ENCODE measurements at places on chromosomes 13 and 19. TPM values are rescaled to one million over a fixed set of nuclear protein-coding genes. Genes with fewer than 3 reads are reported as not detected.

- no peaks in the 10 kb centered on the region for H3K4me1 ChIP-seq
- no peaks in the 10 kb centered on the region for H3K27me3 ChIP-seq
- no peak overlapping the region for H3K27ac ChIP-seq
- no peak overlapping the region for H3K4me3 ChIP-seq
- DNase-seq, result no peak
These were observed 37.0 kb downstream of the ZNF136 start for GRCh38 chr19:12199757-12200419.

DAND5 gene
- 0.11 TPM for total RNA-seq

DNA sequence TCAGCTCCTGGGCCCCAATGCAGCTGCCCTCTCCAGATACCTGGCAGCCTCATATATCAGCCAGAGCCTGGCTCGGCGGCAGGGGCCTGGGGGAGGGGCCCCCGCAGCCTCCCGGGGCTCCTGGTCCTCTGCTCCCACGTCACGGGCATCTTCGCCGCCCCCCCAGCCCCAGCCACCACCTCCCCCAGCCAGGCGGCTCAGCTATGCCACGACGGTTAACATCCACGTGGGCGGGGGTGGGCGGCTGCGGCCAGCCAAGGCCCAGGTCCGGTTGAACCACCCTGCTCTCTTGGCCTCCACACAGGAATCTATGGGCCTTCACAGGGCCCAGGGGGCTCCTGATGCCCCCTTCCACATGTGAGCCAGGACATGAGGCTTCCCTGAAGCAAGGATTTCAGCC, 10.8 kb downstream of the RPS16 start:
- peaks cover 7% of the 10 kb centered on the region for H3K4me1 ChIP-seq
- peaks cover 23% of the 10 kb centered on the region for H3K36me3 ChIP-seq
- H3K27ac ChIP-seq, result no peak overlapping the region

HSPBP1 gene
- 47.4 TPM for total RNA-seq

DNA sequence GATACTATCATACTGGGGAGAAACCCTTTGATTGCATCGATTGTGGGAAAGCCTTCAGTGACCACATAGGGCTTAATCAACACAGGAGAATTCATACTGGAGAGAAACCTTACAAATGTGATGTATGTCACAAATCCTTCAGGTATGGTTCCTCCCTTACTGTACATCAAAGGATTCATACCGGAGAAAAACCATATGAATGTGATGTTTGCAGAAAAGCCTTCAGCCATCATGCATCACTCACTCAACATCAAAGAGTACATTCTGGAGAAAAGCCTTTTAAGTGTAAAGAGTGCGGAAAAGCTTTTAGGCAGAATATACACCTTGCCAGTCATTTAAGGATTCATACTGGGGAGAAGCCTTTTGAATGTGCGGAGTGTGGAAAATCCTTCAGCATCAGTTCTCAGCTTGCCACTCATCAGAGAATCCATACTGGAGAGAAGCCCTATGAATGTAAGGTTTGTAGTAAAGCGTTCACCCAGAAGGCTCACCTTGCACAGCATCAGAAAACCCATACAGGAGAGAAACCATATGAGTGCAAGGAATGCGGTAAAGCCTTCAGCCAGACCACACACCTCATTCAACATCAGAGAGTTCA, 12.9 kb upstream of the ZNF470 start:
- H3K36me3 ChIP-seq, result peaks cover 52% of the 10 kb centered on the region
- H3K4me3 ChIP-seq, result no peak overlapping the region
- no peak for DNase-seq

ZNF415 gene
- 10.3 TPM for total RNA-seq

DIAPH3 gene
- total RNA-seq, result 23.1 TPM

OVOL3 gene
- not detected for total RNA-seq

DNA sequence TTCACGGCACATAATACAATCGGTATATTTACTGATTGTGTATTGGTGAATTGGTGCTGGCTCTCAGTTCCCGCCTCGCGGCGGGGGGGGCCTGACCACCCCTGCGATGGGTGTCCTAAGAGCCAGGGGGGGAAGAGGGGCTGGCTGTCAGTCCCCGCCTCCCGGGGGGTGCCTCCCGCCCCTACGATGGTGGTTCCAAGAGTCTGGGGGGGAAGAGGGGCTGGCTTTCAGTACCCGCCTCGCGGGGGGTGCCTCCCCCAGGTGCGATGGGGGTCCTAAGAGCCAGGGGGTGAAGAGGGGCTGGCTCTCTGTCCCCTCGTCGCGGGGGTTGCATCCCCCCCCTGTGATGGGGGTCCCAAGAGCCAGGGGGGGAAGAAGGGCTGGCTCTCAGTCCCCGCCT, 2321.8 kb upstream of the PCDH20 start:
- no peaks in the 10 kb centered on the region for H3K4me1 ChIP-seq
- no peak overlapping the region for H3K4me3 ChIP-seq
- H3K27me3 ChIP-seq, result no peaks in the 10 kb centered on the region
- DNase-seq, result peak; percentile 10
- no peaks in the 10 kb centered on the region for H3K36me3 ChIP-seq

SBSN gene
- total RNA-seq, result 0.15 TPM

OR7A5 gene
- total RNA-seq, result not detected

ZNF554 gene
- 5.9 TPM for total RNA-seq

DNA sequence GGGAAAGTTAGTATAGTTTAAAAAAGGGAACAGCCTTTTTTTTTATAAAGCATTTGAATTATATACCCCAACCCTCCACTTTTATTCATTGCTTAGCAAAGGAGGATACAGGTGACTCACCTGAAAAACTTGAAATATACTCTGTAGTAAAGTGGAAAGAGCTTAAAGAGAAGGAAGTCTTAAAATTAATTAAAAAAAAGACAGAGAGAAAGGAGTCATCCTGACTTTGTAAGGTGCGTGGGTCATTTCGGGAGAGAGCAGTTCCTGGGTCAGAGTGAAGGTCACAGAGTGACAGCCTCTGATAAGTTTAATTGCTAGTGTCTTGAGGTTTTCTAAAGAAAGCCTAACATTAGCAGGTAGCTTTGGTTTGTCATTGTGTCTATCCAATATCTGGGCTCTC, 310.3 kb downstream of the KLF5 start:
- no peaks in the 10 kb centered on the region for H3K4me1 ChIP-seq
- no peaks in the 10 kb centered on the region for H3K27me3 ChIP-seq
- H3K27ac ChIP-seq, result no peak overlapping the region
- H3K4me3 ChIP-seq, result no peak overlapping the region
- no peaks in the 10 kb centered on the region for H3K36me3 ChIP-seq
- no peak for DNase-seq

CFAP97D2 gene
- total RNA-seq, result not detected

DNA sequence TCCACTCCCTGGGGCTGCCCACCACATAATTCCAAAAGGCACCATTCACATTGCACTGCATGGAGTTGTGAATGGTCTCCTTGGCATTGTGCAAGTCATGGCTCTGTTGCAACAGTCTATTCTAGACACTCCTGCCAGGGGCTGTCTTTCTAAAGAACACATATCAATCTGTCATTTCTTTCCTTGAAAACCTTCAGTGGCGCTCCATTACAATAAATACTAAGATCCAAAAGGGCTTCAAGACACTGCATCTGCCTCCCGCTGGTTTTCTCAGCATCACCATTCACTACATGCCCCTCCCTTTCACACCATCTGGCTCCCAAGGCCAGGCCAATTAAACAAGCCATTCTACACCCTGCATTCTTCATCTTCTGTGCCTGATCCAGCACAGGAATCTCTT, 32.2 kb upstream of the TM9SF2 start:
- H3K36me3 ChIP-seq, result no peaks in the 10 kb centered on the region
- DNase-seq, result no peak
- H3K4me3 ChIP-seq, result no peak overlapping the region
- H3K27ac ChIP-seq, result no peak overlapping the region
- H3K27me3 ChIP-seq, result no peaks in the 10 kb centered on the region
- H3K4me1 ChIP-seq, result no peaks in the 10 kb centered on the region

- H3K27ac ChIP-seq, result no peak overlapping the region
- peaks cover 33% of the 10 kb centered on the region for H3K36me3 ChIP-seq
- no peak for DNase-seq
- no peak overlapping the region for H3K4me3 ChIP-seq
- H3K27me3 ChIP-seq, result no peaks in the 10 kb centered on the region
These were observed 63.1 kb downstream of the COG3 start for GRCh38 chr13:45527699-45528462.

- no peak overlapping the region for H3K4me3 ChIP-seq
- no peaks in the 10 kb centered on the region for H3K36me3 ChIP-seq
- H3K27ac ChIP-seq, result no peak overlapping the region
- peak; percentile 59 for DNase-seq
- no peaks in the 10 kb centered on the region for H3K4me1 ChIP-seq
- H3K27me3 ChIP-seq, result no peaks in the 10 kb centered on the region
These were observed 11.9 kb upstream of the FRY start for GRCh38 chr13:32019612-32020233.

DNA sequence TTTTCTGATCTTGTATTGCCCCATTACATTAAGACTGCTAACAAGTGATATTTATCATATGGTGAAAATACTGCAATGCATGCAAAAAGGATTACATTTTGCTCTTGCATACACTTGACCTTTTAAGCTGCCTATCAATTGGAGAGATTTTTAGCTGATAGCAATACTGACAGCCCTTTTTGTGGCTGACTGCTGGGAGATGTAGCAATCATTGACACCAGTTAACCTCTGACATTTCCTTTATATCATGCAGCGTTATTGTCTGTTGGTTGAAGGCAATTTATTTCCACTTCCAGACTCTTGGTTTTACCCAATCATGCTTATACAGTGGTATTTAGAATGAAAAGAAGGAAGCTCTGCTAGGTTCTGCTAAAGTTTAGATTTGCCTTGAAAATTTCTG, 364.0 kb downstream of the LMO7 start:
- H3K27me3 ChIP-seq, result no peaks in the 10 kb centered on the region
- no peak overlapping the region for H3K4me3 ChIP-seq
- no peak for DNase-seq
- H3K36me3 ChIP-seq, result no peaks in the 10 kb centered on the region
- H3K4me1 ChIP-seq, result no peaks in the 10 kb centered on the region
- no peak overlapping the region for H3K27ac ChIP-seq

GRCh38 chr19:46381346-46381745, 32.0 kb downstream of the CCDC8 start:
- H3K4me3 ChIP-seq, result no peak overlapping the region
- DNase-seq, result no peak
- H3K27ac ChIP-seq, result no peak overlapping the region

GRCh38 chr13:24039621-24040475, 120.7 kb upstream of the SPATA13 start:
- H3K36me3 ChIP-seq, result no peaks in the 10 kb centered on the region
- H3K4me1 ChIP-seq, result peaks cover 2% of the 10 kb centered on the region
- DNase-seq, result no peak
- no peak overlapping the region for H3K27ac ChIP-seq
- H3K4me3 ChIP-seq, result no peak overlapping the region

- no peak for DNase-seq
- no peaks in the 10 kb centered on the region for H3K4me1 ChIP-seq
- peaks cover 86% of the 10 kb centered on the region for H3K36me3 ChIP-seq
- H3K4me3 ChIP-seq, result no peak overlapping the region
- H3K27me3 ChIP-seq, result no peaks in the 10 kb centered on the region
- H3K27ac ChIP-seq, result no peak overlapping the region
These were observed 13.8 kb downstream of the MAP1S start for GRCh38 chr19:17733127-17733526.

DNA sequence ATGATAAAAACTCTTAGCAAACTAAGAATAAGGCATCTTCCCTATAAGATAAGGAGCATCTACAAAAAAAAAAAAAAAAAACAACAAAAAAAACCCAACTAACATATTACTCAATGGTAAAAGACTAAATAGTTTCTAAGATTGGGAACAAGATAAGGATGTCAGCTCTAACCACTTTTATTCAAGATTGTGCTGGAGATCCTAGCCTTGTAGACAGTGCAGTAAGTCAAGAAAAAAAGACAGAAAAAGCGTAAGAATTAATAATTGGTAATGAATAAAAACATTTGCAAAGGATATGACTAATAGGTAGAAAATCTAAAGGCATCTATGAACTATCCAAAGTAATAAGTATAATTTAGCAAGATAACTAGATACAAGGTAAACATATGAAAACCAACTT, 33.0 kb downstream of the ZIC2 start:
- no peaks in the 10 kb centered on the region for H3K27me3 ChIP-seq
- peaks cover 4% of the 10 kb centered on the region for H3K36me3 ChIP-seq
- H3K27ac ChIP-seq, result no peak overlapping the region
- no peaks in the 10 kb centered on the region for H3K4me1 ChIP-seq
- DNase-seq, result no peak
- no peak overlapping the region for H3K4me3 ChIP-seq

DNA sequence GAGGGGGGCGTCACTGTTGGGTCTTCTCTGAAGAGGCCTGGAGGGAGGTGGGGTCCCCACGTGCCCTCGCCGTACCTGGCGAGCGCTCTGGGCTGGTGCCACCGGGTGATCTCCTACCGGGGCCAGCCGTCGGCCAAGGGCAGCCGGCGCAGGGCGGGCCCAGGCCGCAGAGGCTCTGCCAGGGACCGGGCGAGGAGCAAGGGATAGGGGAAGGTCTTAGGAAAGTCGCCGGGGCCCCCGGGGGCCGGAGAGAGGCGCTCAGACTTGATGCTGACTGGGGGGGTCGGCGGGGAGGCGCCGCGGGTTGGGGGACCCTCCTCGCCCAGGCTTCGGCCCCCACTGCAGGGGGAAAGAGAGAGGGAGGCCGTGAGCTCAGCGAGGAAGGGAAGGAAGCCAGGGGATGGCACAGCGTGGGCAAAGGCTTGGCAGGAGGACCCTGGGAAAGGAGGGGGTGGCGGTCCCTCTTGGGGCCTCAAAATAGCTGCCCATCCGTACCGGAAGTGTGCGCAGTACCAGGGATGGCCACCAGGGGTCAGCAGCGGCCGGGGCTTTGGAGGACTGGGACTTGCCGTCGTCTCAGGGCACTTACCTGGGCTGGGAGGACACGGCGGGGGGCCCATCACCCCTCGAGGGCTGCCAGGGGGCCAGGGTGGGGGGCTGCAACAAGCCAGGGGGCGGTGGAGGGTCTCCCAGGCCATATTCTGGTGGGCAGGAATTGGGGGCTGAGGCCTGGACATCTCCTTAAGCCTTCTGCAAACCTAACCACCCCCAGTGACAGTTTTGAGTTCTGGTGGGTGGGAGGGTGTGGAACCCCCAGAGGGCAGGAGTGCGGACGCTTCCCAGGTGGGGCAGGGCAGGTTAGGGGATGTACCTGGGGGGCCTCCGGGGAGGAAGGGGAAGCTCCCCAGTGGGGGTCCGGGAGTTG, 7.7 kb upstream of the TMEM161A start:
- no peaks in the 10 kb centered on the region for H3K4me1 ChIP-seq
- DNase-seq, result peak; percentile 89
- H3K27me3 ChIP-seq, result no peaks in the 10 kb centered on the region
- H3K36me3 ChIP-seq, result no peaks in the 10 kb centered on the region
- no peak overlapping the region for H3K27ac ChIP-seq
- no peak overlapping the region for H3K4me3 ChIP-seq

THSD1 gene
- 0.26 TPM for total RNA-seq

DNA sequence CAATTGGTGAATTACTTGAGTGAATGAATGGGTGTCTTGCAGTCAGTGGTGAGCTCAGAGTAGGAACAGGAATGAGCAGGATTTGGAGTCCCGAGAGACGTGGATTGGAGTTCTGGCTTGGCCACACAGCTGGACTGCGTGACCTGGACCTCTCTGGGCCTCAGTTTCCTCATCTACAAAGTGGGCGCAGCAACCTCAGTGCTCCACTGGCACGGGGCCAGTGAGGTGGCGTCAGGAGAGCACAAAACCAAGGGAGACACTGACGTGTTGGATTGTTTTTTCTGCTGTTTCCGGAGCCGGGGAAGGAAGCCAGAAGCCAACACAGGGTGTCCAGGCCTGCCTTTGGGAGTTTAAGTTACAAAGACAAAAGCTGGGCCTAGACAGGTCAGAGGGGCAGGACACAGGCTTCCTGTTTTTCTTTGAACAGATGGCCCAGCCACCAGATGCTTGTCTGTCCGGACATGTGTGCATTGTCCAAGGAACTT, 6.5 kb upstream of the DOCK6 start:
- H3K36me3 ChIP-seq, result no peaks in the 10 kb centered on the region
- no peak overlapping the region for H3K27ac ChIP-seq
- no peaks in the 10 kb centered on the region for H3K4me1 ChIP-seq
- no peak for DNase-seq
- H3K4me3 ChIP-seq, result peak overlapping the region; percentile 4

Measured in H9 (cell line).